ENCODE measurements at places on chromosomes 7 and 10.

DNA sequence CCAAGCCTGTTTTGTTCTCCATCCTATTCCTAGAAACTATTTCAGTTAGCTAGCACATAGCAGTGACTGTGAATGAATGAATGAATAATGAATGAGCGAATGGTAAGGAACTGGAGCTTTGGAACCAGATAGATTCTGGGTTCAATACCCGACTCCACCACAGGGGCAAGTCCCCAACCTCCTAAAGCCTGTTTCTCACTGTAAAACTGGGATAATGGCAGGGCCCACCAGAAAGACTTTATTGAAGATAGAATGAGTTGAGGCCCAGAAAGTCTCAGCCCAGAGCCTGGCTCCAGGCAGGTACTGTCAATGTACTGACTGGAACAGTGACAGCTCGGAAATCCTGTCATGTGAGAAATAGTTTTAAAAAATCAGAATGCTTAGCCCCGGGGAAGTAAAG, 1.1 kb upstream of the CDH23 start:
- DNase-seq = peak; percentile 43
- peaks cover 5% of the 10 kb centered on the region for H3K36me3 ChIP-seq
- peak overlapping the region; percentile 77 for H3K4me3 ChIP-seq
- H3K27me3 ChIP-seq = peaks cover 67% of the 10 kb centered on the region
- no peak overlapping the region for H3K27ac ChIP-seq

GRCh38 chr10:22723783-22724182, 9.4 kb upstream of the PIP4K2A start:
- DNase-seq = no peak
- H3K27me3 ChIP-seq = peaks cover 13% of the 10 kb centered on the region
- H3K36me3 ChIP-seq = no peaks in the 10 kb centered on the region
- H3K27ac ChIP-seq = no peak overlapping the region
- H3K4me3 ChIP-seq = no peak overlapping the region
- H3K4me1 ChIP-seq = no peaks in the 10 kb centered on the region

GRCh38 chr7:108316708-108317107, 139.5 kb downstream of the NRCAM start:
- no peak overlapping the region for H3K27ac ChIP-seq
- H3K27me3 ChIP-seq = no peaks in the 10 kb centered on the region
- no peak for DNase-seq

DNA sequence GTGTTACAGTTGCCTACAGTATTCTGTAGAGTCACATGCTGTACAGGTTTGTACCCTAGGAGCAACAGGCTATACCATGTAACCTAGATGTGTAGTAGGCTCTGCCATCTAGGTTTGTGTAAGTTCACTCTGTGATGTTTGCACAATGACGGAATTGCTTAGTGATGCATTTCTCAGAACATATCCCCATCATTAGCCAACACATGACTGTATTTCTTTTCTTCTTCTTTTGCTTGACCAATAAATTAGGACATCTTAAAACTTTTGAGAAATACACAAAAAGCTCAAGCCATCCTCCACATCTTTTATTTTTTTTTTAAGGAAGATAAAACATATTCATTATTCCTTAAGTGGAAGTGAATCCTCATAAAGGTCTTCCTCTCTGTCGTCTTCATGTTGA, 5.4 kb upstream of the PFKFB3 start:
- no peaks in the 10 kb centered on the region for H3K36me3 ChIP-seq
- H3K4me3 ChIP-seq = no peak overlapping the region
- H3K27me3 ChIP-seq = peaks cover 44% of the 10 kb centered on the region
- no peak for DNase-seq
- H3K4me1 ChIP-seq = no peaks in the 10 kb centered on the region
- H3K27ac ChIP-seq = no peak overlapping the region

DNA sequence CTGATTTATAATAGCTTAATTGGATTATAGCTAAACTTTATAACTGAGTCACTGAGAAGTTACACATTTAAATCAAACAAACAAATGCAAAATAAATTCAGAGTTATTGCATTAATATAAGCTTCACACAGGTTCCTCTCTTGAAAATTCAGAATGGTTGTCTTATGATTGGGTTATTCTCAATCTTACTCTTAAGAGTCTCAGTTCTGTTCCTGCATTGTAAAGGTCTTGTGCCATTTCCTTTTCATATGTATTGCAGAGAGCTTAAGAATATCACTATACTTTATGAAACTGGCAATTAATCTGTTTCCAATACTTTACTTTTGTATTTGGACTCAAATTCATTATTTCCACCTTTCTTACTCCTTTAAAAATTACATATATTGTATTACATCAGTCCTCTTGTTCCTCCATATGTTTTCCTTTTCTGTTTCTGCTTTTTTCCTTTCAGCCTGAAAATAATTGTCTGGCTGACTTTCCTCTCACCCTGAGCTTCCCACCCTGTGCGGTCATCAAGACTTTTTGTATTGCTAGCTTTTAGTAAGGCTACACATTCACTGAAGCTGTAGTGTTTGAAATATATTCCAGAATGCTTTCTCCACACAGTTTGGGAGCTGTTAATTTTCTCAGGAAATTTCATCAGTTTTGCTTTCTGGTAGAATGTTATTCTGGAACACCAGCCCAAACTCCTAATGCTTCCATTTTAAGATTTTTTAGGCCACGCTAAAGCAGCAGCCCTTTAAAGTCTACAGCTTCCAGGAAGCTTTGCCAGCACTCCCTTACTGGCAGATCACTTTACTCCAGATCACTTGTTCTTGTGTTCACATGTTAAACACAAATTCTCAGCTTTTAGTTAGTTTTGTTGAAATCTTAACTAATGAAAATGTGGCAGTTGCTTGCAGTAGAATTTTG, 139.4 kb downstream of the KCND2 start:
- no peaks in the 10 kb centered on the region for H3K36me3 ChIP-seq
- no peaks in the 10 kb centered on the region for H3K27me3 ChIP-seq
- no peak overlapping the region for H3K4me3 ChIP-seq
- peaks cover 3% of the 10 kb centered on the region for H3K4me1 ChIP-seq

GRCh38 chr7:50650057-50650664, 85.0 kb upstream of the DDC start:
- peaks cover 10% of the 10 kb centered on the region for H3K36me3 ChIP-seq
- no peaks in the 10 kb centered on the region for H3K27me3 ChIP-seq
- DNase-seq = no peak
- H3K27ac ChIP-seq = no peak overlapping the region
- H3K4me1 ChIP-seq = peaks cover 3% of the 10 kb centered on the region

DNA sequence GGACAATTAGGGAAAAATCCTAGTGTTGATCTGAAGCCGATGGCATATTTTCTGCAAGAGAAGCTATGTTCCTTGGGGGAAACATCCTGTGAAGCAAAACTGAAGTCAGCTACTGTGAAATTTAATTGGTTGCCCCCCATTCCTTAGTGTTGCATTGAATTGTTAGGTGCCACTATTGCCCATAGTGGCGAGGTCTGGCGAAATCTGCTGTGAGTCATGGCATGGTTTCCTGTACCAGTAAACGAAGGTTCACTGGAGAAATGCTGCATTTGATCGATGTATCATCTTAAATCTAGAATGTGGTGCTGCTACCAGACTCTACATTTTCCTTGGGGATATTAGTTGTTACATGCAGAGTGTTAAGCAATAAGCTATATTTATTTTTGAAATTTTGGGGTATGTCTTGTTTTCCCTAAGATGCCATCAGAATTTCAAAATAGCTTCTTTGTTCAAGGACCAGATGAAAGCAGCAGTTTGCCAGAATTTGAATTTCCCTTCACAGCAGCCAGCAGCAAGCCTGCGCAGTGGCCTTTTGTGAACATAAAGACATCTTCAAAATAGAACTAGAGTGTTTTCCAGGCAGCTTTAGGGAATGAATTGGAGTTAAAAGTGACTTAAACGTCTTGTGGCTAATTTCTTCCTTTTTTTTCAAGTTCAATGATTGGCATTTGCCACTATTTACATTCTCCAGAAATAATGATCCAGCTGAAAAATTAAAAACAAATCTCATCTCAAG, 348.6 kb upstream of the COBL start:
- peaks cover 6% of the 10 kb centered on the region for H3K27me3 ChIP-seq
- H3K4me1 ChIP-seq = no peaks in the 10 kb centered on the region
- H3K27ac ChIP-seq = no peak overlapping the region
- H3K36me3 ChIP-seq = no peaks in the 10 kb centered on the region

DNA sequence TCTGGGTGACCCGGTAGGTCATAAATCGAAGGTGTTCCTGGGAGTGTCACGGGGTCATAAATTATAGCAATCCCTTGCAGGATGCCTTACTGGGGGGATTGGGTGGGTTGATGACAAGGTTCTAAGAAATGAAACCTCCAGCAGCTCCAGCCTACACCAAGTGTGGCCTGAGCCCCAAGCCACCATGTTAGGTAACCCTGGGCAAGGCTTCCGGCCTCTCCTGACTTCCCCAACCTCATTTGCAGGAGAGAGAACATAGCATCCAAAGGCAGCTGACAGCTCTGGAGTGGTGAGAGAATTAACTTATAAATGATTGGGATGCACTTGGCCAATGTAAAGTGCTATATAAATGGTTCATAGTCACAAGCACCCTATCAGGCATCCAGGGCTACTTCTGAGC, 52.8 kb upstream of the TMEM273 start:
- no peaks in the 10 kb centered on the region for H3K36me3 ChIP-seq
- H3K27me3 ChIP-seq = peaks cover 14% of the 10 kb centered on the region
- no peak overlapping the region for H3K4me3 ChIP-seq
- H3K4me1 ChIP-seq = no peaks in the 10 kb centered on the region

Data from type B pancreatic cell (in vitro differentiated cells).